ENCODE measurements at places on chromosomes 11 and 22. TPM values are rescaled to one million over a fixed set of nuclear protein-coding genes. Genes with fewer than 3 reads are reported as not detected.

GRCh38 chr11:3139086-3139440 is 26.0 kb downstream of the OSBPL5 start:
- no peak for DNase-seq

GRCh38 chr22:44975427-44976262 is 34.2 kb downstream of the PHF21B start:
- DNase-seq, result peak; percentile 72

DNA sequence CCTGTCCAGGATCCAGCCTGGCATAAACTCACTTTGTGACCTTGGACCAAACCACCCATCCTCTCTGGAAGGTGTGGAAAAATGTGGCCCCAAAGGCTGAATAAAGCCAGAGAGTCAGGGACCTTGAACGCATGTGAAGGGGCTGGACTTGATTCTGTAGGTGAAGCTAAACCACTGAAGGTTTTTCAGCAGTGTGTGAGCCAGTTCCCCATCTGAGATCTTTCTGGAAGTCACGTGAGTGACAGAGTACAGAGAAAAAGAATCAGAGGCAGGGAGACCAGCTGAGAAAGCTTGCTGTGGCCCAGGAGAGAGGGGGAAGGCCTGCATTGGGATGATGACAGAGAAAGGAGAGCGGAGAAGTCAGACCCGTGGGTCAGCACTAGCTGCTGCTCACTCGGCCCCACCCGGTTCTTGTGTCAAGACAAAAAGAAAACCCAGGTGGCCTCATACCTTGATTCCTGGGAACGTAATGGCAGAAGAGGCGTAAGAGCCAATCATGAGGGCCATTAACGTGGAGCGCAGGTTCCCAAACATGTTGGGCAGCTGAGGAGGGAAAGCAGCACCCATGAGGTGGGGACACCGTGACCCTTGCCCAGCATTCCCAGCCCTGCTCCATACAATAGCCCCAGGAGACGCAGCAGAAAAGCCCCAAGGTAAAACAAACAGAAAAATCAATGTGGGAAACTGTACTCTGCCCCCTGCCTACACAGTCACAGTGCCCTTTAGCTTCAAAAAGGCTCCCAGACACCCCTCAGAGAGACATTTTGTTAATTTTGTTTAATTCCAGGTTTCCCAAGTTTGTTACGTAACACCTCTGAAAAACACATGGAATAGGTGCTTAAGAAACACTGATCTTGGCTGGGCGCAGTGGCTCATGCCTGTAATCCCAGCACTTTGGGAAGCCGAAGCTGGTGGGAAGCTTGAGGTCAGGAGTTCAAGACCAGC is 17.9 kb downstream of the SLC43A1 start:
- DNase-seq, result no peak

- DNase-seq, result peak; percentile 8
These were observed 26.4 kb downstream of the KCNQ1 start for GRCh38 chr11:2471048-2471803.

DNA sequence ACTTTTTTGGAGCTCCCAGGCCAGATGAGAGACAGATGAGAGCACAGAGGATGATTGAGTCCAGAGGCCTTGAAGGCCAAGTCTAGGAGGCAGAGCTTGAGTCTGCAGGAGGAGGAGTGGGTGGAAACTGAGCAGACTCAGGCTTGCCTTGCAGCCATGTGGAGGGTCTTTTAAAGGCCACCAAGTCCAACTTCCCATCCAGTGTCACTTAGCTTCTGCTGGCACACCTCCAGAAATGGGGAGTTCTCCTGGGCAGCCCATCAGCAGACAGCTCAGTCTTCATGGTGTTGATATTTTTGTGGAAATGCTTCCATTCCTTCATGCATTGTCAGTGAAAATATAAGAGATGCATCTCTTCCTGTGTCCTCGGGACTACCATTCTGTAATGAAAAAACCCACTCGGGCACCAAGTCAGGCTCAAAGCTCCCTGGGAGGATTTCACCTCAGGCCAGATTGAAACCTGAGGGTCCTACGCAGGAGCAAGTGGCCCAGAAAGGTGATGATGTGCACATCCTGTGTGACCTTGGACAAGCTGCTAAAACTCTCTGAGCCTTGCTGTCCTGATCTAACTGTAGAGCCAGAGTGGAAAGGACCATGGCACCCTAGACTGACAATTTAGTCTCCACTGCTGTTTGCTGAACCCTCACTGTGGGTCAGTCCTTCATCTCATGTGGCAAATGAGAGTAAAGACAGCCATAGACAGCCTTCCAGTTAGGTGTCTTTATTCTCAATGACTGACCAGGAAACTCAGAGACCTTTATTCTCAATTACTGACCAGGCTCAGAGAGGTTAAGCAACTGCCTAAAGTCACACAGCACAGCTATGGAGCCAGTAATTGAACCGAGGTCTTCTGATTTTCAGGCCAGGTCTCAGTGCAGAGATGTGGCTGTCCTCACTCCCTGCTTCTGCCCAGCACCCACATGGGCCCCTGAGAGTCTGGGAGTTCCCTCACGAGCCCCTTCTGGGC is 2.9 kb upstream of the LRRC32 start:
- no peak for DNase-seq

DNA sequence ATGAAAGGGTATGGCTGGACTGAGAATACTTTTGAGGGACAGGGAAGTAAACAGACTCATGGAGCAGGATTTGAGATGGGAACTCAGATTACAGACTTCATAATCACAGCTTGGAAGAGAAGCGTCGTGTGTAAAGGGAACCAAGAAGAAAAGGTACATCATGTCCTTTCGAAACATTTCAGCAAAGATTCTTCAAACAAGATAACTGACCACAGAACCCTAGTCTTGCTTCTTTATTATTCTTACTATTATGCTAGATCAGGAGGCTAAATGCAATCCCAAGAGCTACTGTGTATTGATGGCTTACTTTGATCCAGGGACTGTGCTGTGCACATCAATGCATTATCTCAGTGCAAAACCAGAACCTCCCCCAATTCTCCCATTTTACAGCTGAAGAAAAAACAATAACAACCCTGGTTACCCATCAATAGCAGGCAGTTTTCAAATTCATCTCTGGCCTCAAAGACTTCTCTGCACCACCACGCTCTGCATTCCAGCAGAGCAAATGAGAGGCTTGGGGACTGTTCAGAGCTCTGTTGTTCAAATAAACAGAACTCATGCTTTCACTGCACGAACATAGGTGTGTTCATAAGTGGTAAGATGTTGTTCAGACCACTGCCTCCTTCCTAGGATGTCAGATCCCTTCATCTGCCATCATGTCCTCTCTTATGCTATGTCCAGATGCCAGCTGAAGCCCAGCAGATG is 104.8 kb upstream of the NAV2 start:
- DNase-seq, result no peak

- DNase-seq, result no peak
These were observed 44.9 kb downstream of the LRRC32 start for GRCh38 chr11:76625472-76626186.

DNA sequence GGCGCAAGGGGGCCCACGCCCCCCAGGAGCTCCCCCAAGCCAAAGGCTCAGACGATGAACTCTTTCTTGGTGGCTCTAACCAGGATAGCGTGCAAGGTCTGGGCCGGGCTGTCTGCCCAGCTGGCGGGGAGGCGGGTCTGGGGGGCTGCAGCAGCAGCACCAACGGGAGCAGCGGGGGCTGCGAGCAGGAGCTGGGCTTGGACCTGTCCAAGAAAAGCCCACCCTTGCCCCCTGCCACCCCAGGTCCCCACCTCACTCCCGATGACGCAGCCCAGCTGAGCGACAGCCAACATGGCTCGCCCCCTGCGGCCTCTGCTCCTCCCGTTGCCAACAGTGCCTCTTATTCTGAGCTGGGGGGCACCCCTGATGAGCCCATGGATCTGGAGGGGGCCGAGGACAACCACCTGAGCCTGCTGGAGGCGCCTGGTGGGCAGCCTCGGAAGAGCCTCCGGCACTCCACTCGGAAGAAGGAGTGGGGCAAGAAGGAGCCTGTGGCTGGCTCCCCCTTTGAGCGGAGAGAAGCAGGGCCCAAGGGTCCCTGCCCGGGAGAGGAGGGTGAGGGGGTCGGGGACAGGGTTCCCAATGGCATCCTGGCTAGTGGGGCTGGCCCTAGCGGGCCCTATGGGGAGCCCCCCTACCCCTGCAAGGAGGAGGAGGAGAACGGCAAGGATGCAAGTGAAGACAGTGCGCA is 21.6 kb upstream of the TMEM191C start:
- DNase-seq, result peak; percentile 33

DNA sequence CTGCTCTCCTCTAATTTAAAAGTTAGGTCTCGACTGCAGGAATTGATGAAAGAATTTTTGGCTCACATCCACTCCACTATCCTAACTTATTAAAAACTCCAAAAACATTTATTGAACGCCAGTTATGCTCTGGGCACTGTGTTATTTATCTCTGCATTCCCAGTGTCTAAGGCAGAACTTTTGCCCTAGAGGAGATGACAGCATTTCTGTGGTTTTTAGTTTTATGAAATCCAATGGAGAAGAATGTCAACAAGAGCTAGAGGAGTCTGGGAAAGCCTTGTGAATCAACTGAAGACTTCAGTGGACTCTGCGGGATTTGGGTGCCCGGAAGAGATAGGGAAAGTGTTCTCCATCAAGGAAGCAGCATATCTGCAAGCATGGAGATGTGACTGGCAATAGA is 217.0 kb upstream of the PGR start:
- DNase-seq, result no peak

DNA sequence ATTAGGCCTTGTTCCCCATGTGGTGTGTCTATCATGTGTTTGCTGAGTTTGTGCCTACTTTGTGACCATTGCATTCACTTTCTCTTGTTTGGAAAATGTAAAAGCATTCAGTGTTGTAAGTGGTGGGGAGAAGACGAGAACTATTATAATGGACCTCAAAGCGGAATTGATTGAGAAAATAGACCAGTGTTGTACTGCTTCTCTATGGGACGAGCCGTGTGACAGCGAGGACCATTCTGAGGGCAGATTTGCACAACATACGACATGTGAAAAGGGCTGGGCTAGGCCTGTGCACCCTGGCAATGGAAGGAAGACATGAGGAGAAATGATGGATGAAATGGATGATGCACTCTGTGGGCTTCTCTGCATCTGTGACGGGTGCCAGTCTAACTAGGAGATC is 233.5 kb downstream of the DSCAML1 start:
- no peak for DNase-seq

DNA sequence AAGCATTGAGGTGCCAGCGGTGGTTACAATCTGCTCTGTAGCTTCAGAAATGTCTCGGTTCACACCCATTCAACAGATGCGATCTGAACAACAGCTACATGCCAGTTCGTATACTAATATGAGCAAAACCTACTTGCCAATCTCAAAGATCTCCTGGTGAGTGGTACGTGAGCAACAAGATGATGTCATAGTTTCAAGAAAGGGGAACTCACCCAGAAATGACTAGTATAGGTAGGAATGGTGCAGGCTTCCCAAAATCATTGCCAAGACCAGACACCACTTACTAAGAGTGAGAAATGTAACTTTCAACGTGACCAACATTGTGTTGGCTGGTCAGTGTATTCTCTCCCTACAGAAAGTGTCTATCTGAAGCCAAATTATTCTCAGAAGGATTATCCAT is 31.1 kb downstream of the OR6Q1 start:
- no peak for DNase-seq

DNA sequence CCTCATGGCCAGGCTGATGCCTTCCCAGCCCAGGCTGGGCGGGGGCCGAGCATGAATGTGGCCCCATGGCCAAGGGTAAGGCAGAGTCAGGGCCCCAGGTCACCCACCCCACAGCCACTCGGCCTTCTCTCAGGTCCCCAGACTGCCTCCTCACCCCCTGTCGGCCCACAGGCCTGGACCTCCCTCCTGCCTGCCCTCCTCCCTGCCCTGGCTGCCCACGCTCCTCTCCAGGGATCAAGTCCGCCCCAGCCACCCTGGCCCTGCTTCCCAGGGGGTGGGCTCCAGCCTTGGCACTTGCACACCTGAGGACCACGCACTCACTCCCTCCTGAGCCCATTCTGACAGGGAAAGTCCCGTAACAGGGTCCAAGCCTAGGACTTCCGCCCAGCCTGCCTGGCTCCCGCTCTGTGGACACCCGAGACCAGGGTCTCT is 37.8 kb upstream of the TH start:
- no peak for DNase-seq

- peak; percentile 21 for DNase-seq
These were observed 9.4 kb downstream of the IGLL1 start for GRCh38 chr22:23570681-23571080.

DNA sequence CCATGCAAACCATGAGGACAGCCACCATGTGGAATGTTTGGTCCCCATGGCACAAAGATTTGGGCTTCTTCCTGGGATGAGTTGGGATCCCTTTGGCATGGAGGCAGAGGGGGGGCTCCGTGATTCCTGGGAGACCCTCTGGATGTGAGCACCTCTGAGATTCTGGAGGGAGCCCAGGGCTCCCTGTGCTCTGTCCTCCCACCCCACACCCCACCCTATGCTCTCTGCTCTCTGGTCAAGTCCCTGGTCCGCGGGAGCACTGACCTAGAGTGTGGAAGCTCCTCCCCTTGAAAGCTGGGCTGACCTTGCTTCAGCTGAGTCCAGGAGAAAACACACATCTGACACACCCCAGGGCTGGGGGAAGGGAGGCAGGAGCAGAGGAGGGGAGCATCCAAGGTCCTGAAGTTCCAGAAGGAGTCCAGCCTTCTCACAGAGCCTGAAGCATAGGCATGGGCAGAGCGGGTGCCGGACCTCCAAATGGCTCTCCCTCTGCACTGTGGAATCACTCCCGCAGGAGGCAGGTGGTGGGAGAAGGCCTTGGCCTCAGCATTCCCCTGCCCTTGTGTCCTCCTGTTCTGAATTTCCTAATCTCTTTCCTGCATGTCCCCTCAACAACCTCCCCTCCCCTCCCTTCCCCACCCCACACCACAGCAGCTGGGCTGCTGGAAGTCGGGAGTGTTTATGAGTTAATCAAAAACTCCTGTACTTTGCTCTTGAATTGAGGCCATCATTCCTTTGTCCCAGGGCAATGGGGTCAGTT is 25.7 kb upstream of the OAF start:
- peak; percentile 91 for DNase-seq

- no peak for DNase-seq
These were observed 30.4 kb downstream of the LDHAL6A start for GRCh38 chr11:18485913-18486528.

TMEM191C gene
- 0.55 TPM for total RNA-seq

APOA5 gene
- 0.98 TPM for total RNA-seq

APBB1 gene
- total RNA-seq, result 12.0 TPM

NFAM1 gene
- 0.28 TPM for total RNA-seq

DGCR6 gene
- total RNA-seq, result 3.0 TPM

CCDC81 gene
- total RNA-seq, result not detected

CATSPER1 gene
- not detected for total RNA-seq

SPTY2D1 gene
- total RNA-seq, result 6.2 TPM

DNAJB13 gene
- 0.51 TPM for total RNA-seq

TEX12 gene
- not detected for total RNA-seq

All from pancreas (tissue), 10 donors.